Lung (tissue), 17 donors: ENCODE measurements at places on chromosomes 11 and 22. TPM values are rescaled to one million over a fixed set of nuclear protein-coding genes. Genes with fewer than 3 reads are reported as not detected.
A peak's percentile ranks its signal among the peaks of the same experiment; 100 is the strongest.

- DNase-seq: no peak
- H3K4me3 ChIP-seq: no peak overlapping the region
- no peak overlapping the region for H3K27ac ChIP-seq
- H3K36me3 ChIP-seq: peaks cover 32% of the 10 kb centered on the region
Observed at GRCh38 chr11:95776859-95777258, 12.7 kb downstream of the FAM76B start.

The KCNQ1OT1 gene
- 14.5 TPM for total RNA-seq

DNA sequence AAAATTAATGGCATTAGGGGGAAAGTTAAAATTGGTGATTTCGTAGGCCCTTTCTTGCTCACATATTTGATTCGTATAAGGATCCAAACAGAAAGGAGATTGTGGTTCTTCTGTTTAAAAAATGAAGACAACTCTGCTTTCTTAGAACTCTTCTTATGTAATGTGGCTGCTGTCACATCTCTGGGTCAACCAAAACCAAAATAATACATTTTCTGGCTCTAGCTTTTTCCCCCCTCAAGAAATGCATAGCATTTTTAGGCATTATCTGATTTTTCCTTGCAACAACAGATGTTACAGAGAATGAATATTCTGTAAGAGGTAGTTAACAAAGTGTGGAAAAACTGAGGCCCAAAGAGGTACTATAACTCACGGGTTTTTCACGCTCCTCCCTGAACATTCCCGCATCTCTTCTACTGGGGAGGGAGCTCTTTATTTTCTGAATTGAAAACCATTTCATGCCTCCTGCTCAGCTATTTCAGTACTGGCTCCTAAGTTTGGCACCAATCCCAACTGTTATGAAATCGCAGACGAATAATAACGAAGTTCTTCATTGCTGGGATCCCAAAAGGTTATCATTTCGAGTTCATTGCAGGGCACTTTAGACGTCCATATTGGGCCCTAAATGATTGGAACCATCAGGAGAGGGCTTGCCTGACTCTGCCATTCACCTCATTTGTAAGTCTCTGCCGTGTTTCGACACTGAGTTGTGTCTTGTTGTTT is 17.1 kb downstream of the GRAP2 start:
- H3K4me3 ChIP-seq: no peak overlapping the region
- peak; percentile 92 for DNase-seq
- peaks cover 15% of the 10 kb centered on the region for H3K27me3 ChIP-seq
- peaks cover 36% of the 10 kb centered on the region for H3K4me1 ChIP-seq
- no peak overlapping the region for H3K27ac ChIP-seq
- no peaks in the 10 kb centered on the region for H3K36me3 ChIP-seq

- H3K4me1 ChIP-seq: no peaks in the 10 kb centered on the region
- DNase-seq: no peak
- no peaks in the 10 kb centered on the region for H3K36me3 ChIP-seq
Observed at GRCh38 chr11:122721964-122722266, 66.4 kb downstream of the UBASH3B start.

GRCh38 chr11:34493926-34494595 is 19.5 kb downstream of the ELF5 start:
- H3K27ac ChIP-seq: no peak overlapping the region
- no peak for DNase-seq
- no peaks in the 10 kb centered on the region for H3K27me3 ChIP-seq
- H3K4me1 ChIP-seq: peaks cover 1% of the 10 kb centered on the region

DNA sequence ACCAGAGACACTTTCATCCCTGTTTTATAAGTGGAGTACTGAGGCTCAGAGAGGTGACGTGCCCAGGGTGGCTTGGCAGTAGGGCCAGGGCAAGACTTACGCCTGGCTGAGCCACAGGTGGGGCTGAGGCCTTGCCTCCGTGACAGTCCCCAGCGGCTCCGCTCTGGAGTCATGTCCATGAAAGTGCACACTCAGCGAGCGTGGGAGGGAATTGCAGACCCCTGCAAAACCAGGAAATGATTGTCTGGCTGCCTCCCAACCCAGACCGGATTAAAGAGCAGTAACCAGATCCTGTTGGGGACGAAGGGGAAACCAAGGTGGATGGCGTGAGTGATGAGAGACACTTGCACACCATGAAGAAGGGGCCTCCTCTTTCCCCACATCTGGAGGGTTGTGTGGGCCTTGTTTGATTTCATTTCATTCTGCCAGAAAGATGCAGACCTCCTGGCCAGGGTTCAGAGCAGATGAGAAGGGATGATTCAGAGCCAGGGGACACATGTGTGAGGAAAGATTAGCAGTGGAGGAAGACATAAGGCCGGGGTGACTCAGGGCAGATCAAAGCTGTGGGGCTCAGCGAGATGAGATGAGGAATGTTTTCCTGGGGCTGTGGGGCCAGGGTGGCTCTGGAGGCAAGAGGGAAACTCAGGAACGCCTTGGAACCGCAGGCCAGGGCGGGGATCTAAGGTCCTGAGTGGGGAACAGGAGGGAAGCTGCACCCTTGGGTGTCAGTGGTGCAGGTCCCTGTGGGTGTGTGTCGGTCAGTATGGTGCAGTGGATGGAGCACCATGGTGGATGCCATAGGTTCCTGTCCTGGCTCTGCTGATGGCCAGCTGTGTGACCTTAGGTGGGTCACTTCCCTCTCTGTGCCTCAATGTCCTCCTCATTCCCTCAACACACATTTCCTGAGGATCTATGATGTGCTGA is 29.9 kb upstream of the LRRC32 start:
- no peak overlapping the region for H3K4me3 ChIP-seq
- DNase-seq: peak; percentile 83
- H3K27me3 ChIP-seq: no peaks in the 10 kb centered on the region
- no peaks in the 10 kb centered on the region for H3K36me3 ChIP-seq
- no peak overlapping the region for H3K27ac ChIP-seq
- H3K4me1 ChIP-seq: peaks cover 5% of the 10 kb centered on the region

The PC gene
- 32.5 TPM for total RNA-seq

GRCh38 chr11:118175031-118175992 is 1.1 kb downstream of the SCN2B start:
- H3K4me1 ChIP-seq: peaks cover 10% of the 10 kb centered on the region
- peak; percentile 46 for DNase-seq
- peak overlapping the region; percentile 37 for H3K27ac ChIP-seq

GRCh38 chr22:24072361-24072760 is 61.3 kb downstream of the CABIN1 start:
- H3K27ac ChIP-seq: no peak overlapping the region
- no peak for DNase-seq
- peaks cover 34% of the 10 kb centered on the region for H3K36me3 ChIP-seq
- no peaks in the 10 kb centered on the region for H3K27me3 ChIP-seq
- no peaks in the 10 kb centered on the region for H3K4me1 ChIP-seq
- H3K4me3 ChIP-seq: no peak overlapping the region

- H3K27ac ChIP-seq: no peak overlapping the region
- H3K27me3 ChIP-seq: no peaks in the 10 kb centered on the region
- peak; percentile 84 for DNase-seq
- no peak overlapping the region for H3K4me3 ChIP-seq
Observed at GRCh38 chr22:25672289-25673084, 69.5 kb upstream of the MYO18B start.

DNA sequence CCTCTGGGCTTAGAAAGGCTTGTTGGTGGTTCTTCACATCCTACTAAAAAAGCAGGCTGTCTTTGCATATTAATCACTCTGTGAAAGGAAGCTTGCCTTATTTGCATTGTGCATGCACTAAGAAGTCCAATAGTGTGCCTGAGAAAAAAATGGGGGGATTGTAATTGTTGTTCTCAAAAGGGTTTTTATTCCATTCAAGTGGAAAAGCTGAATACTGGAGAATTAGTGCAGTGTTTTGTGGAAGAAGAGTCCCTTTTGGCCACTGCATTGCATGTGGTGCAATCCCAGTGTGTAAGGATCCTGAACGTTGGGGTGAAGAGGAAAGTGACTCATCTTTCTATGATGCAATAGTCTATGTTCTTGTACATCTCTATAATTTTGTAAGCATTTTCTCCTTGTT is 16.5 kb downstream of the NCAM1 start:
- no peaks in the 10 kb centered on the region for H3K36me3 ChIP-seq
- no peaks in the 10 kb centered on the region for H3K27me3 ChIP-seq
- peaks cover 6% of the 10 kb centered on the region for H3K4me1 ChIP-seq
- H3K4me3 ChIP-seq: no peak overlapping the region
- peak; percentile 41 for DNase-seq

DNA sequence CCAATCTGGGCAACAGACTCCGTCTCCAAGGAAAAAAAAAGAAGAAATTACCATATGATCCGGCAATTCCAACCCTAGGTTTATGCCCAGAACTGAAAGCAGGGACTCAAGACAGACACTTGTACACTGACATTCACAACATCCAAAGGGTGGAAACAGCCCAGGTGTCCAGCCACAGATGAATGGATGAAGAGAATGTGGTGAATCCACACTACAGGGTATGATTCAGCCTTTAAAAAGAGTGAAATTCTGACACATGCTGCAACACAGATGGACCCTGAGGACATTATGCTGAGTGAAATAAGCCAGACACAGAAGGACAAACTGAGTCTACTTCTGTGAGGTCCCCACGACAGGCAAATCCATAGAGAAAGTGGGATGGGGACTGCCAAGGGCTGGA is 43.9 kb downstream of the SGSM3 start:
- no peaks in the 10 kb centered on the region for H3K27me3 ChIP-seq
- H3K4me3 ChIP-seq: no peak overlapping the region

DNA sequence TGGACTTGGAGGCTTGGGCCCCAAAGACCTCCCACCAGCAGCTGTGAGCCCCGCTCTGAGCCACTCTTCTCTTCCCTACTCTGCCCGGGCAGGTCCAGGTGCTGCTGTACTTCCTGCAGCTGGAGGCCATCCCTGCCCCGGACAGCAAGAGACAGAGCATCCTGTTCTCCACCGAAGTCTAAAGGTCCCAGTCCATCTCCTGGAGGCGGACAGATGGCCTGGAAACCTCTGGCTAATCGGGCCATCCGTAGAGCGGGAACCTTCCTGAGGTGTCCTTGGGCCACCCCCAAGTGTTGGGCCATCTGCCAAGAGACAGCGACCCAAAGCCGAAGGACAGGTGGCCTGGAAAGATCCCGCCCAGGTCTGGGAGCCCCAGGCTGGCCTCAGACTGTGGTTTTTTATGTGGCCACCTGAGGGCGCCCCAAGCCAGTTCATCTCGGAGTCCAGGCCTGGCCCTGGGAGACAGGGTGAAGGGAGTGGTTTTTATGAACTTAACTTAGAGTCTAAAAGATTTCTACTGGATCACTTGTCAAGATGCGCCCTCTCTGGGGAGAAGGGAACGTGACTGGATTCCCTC is 135.1 kb downstream of the BCR start:
- H3K36me3 ChIP-seq: peaks cover 3% of the 10 kb centered on the region
- H3K4me1 ChIP-seq: no peaks in the 10 kb centered on the region
- peak overlapping the region; percentile 7 for H3K27ac ChIP-seq

DNA sequence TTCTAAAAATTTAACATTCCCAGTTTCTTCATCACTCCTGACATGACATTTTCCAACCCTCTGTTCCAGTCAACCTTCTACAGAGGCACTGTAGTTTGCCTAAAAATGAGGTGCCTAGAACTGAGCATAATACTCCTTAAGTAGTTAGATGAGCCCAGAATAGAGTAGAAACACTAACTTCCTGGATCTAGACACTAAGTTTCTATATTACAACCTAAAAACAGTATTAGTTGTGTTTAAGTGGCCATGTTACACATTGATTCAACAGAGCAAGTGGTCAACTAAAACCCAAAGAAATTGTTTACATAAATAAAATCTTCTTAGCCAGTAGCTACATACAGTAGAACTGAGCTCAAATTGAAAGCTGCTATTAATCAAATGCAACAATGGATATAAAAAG is 1.3 kb downstream of the HPS5 start:
- no peak for DNase-seq
- H3K36me3 ChIP-seq: no peaks in the 10 kb centered on the region
- no peak overlapping the region for H3K4me3 ChIP-seq
- H3K4me1 ChIP-seq: peaks cover 7% of the 10 kb centered on the region
- H3K27ac ChIP-seq: no peak overlapping the region
- no peaks in the 10 kb centered on the region for H3K27me3 ChIP-seq

DNA sequence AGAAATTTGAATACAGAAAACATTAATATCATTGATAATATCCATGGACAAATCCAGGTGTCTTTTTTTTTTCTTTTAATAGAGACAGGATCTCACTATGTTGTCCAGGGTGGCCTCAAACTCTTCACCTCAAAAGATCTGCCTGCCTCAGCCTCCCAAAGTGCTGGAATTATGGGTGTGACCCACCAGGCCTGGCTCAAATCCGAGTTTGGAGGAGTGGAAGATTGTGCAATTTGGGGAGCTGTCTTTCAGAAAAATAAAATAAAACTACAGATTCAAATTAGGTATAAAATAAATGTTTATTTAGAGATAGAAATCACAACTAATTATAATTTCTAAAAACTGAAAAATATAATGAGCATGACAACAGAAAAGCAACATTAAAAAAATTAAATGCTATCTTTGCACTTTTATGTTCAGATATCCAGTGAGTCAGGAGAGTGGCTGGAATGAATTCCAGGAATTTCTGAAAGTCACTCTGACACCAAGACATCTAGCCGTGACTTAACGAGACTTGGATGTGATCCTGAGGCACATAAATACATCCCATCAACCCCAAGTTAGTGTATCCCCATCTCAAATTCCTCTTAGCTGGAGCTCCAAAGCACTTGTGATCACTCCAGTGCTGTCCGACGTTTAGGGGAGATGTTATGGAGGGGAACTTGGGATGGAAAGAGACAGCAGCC is 128.6 kb upstream of the THY1 start:
- H3K4me1 ChIP-seq: no peaks in the 10 kb centered on the region
- no peaks in the 10 kb centered on the region for H3K36me3 ChIP-seq
- H3K27ac ChIP-seq: no peak overlapping the region
- DNase-seq: no peak
- no peak overlapping the region for H3K4me3 ChIP-seq

- H3K36me3 ChIP-seq: no peaks in the 10 kb centered on the region
- H3K4me3 ChIP-seq: no peak overlapping the region
- no peaks in the 10 kb centered on the region for H3K27me3 ChIP-seq
- no peak overlapping the region for H3K27ac ChIP-seq
- no peaks in the 10 kb centered on the region for H3K4me1 ChIP-seq
- no peak for DNase-seq
Observed at GRCh38 chr11:111350811-111351210, 28.3 kb downstream of the POU2AF1 start.

The STK33 gene
- total RNA-seq: 26.5 TPM

The LMNTD2 gene
- 3.0 TPM for total RNA-seq
